ENCODE measurements at places on chromosomes 7 and 10.

DNA sequence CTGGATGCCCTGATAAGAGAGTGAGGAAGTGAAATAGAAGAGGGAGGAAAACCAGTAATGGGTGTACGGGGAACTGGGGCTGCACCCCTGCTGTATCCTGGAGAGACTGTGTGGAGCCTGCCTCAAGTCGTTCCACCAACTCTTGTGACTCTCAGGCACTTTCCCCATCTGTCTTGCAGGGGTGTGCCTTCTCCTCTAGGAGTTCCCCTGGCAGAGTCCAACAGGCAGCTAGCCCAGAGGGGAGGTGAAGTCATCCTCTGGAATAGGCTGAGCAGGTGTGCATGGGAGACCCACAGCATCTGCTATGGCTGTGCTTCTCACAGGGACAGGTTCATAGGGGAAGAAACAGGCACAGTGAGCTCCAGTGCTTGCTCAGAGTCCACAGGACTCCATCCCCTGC lies 46.8 kb downstream of the WIPF3 start:
- peak; percentile 2 for DNase-seq

DNA sequence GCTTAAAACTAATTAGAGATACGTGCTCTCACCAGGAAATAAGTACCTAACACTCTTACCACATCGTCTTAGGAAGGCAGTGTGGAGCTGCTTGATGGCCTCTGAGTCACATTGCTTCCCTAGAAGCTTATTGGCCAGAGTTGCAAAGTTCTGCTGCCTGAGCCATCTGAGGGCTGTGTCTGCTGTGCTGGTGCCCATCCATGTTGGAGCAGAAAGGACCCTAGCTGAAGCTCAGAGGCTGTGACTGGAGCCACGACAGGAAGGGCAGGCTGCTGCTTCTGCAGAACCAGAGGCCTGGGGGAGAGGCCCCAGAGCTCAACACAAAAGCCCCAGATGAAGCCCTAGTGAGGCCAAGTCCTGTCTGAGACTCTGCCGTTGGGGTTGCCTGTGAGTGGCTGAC lies 64.8 kb upstream of the IGFBP3 start:
- DNase-seq, result no peak

DNA sequence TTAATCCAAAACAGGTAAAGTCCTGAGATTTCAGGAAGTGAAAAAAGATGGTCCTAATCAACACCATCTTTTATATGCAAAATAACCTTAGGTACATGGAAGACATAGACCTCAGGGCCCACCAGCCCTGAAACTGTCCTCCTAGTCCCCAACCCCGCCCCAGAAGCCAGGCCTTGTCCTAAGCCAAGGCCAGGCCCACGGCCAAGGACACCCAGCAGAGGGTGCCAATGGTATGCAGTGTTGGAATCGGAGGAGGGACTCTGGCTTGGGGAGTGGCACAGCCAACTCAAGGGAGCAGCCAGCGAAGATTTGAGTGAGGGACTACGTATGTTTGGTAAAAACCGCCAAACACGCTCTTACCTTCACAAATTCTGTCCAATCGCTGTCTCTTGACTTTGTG lies 96.7 kb downstream of the ZRANB1 start:
- DNase-seq, result no peak

GRCh38 chr10:5094265-5095205 lies at the start of gene AKR1C3:
Gene AKR1C3 (plus strand): TSS chr10:5094414. CDS start chr10:5094445, 31 bp downstream.
- DNase-seq, result peak; percentile 64

GRCh38 chr7:107194052-107194451 lies 25.2 kb downstream of the HBP1 start:
- DNase-seq, result no peak

DNA sequence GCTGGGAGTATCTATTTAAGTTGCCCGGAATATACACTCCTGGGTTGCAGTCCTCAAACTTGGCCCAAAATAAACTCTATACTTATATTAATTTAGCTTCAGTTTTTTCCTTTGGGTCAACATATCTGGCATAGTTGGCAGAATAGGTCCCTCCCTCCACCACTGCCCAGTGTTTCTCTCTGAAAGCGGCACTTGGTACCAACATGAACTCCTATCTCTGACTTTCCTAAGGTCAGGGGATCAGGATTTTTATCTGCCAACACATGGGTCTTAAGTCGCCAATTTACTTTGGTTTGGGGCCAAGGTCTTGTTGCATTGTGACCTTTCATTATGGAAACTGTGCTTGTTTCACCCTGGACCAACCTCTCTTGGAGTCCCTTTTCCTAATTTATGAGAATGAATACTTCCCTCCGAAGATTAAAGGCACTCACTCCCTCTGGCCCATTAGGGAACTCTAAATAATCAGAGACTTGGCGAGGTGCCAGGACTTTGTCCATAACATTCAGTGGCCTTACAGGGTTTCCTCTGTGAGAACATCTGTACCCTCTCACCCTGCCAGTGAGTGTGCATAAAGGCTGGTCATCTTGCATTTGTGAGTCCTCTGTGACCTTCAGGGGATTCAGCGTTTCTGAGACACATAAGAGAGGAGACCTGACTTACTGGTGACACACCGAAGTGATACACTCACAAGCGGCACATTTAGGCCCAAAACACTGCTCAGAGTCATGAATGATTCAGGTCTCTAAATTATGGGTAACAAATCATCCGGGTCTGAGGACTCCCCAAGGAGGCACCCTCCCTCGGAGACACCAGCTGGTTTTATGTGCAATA lies 19.7 kb upstream of the FKBP9 start:
- DNase-seq, result peak; percentile 64

DNA sequence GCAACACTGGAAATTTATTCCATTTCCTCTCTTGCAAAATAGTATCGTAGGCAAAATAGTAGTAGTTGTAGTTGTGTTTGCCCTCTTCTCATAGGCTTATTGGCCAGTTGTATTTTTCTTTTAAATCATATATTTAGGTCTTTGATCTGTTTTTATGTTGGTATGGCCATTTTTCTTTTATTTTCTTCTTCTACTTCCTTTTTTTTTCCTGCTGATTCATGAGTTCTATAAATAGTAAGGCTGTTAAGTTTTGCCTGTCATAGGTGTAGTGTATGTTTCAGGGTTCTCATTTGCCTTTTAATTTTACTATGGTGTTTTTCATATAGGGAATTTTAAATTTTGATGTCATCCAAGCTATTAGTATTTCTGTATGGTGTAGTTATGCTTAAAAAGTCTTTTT lies 25.4 kb upstream of the MRC1 start:
- DNase-seq, result no peak

GRCh38 chr7:27905951-27906350 lies 166.0 kb downstream of the TAX1BP1 start:
- DNase-seq, result no peak

DNA sequence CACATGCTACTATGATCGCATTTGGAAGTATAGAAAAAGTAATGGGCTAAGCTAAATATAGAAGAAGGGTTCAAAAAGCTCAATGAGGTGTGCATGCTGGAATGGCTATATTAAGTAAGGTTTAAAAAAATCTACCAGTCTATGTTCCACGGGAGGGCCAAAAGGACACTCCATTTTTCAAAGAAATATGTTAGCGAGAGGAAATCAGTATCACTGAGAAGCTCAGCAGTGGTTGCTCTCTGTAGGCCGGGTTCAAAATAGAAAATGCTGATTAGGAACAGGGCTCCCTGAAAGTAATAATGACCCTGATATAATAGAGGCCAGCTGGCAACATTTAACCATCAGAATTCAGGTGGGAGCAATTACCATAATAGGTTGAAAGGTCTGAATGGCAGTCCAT lies 224.5 kb upstream of the SEMA3E start:
- DNase-seq, result peak; percentile 74
